ENCODE measurements at places on chromosomes 1 and 21. TPM values are rescaled to one million over a fixed set of nuclear protein-coding genes. Genes with fewer than 3 reads are reported as not detected.

Gene TRIM46
- 21.2 TPM for total RNA-seq

GRCh38 chr1:89532228-89532627 lies 7.6 kb downstream of the LRRC8B start:
- no peak for DNase-seq

DNA sequence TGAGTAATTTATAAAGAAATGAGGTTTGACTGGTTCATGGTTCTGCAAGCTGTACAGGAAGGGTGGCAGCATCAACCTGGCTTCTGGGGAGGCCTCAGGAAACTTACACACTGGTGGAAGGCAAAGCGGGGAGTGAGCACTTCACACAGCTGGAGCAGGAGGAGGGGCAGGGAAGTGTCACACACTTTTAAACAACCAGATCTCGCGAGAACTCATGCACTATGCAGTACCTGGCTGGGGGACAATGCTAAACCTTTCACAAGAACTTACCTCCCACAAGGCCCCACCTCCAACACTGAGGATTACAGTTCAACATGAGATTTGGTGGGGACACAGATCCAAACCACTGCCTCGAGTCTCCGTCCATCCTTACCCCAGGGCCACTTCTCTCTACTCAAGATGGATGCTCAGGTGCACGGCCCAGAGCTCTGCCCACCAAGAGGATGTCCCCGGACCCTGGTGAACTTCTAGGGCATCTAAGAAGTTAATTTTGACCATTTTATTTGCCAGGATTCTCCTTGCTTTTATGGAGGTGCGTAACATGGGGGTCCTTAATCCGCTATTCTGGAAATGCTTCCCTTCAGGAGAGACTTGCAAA lies 22.7 kb upstream of the ACTRT2 start:
- no peak for DNase-seq

- no peak for DNase-seq
These were observed 213.4 kb downstream of the USP25 start for GRCh38 chr21:15943009-15943666.

All from frontal cortex (tissue), 4 donors.